ENCODE measurements at places on chromosomes 1 and 21.
A peak's percentile ranks its signal among the peaks of the same experiment; 100 is the strongest.

DNA sequence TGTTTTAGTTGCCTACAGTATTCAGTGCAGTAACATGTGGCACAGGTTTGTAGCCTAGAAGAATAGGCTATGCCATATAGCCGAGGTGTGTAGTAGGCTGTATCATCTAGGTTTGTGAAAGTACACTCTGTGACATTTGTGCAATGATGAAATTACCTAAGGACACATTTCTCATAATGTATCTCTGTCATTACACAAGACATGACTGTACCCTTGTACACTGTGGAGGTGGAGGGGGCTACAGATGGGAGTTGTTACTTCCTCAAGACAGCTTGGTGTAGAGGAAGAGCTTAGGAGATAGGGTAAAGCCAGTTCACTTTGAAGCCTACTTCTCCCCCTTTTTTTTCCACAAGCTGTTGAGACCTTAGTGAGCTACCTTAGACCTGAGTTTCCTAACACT, 59.7 kb upstream of the RAVER2 start:
- DNase-seq = no peak

- no peak for DNase-seq
These were observed 106.9 kb upstream of the PTGFR start for GRCh38 chr1:78383923-78384322.

- DNase-seq = no peak
These were observed 24.3 kb upstream of the ENO1 start for GRCh38 chr1:8902765-8903164.

DNA sequence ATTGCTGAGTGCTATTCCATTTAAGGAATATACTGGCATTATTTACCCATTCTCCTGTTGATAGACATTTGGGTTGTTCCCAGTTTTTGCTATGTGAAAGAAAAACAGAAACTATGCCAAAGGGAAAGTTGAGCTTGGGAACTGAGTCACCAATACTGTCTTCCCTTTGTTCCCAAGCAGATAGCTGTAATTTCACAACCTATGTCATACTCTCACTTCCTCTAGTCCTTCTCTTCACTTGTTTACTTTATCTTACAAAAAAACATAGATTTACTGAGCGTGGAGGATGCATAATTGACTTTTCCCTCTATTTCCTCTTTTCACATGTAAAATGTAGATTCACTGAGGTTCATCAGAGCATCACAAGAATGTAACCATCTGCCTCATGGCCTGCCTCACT, 32.4 kb upstream of the PGBD5 start:
- DNase-seq = no peak

DNA sequence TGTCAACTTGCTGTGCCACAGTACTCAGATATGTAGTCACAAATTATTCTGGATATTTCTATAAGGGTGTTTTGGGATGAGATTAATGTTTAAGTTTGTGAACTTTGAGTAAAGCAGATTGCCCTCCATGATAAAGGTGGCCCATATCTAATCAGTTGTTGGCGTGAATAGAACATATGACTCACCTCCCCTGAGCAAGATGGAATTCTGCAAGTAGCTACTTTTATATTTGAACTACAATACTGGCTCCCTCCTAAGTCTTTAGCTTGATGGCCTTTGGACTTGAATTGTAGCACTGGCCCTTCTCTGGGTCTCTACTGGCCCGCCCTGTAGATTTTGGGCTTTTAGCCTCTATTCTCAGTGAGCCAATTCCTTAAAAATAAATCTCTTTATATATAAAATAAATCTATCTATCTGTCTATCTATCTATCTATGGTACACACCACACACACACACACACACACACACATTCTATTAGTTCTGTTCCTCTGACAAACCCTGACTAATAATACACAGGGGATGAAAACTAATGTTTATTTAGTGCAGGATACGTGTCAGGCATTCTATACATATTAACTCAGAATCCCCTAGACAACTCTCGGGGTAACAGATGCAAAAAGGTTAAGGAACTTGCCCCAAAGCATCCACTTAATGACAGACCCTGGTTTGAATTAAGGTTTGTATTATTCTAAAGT, 37.9 kb upstream of the PDC start:
- DNase-seq = no peak

DNA sequence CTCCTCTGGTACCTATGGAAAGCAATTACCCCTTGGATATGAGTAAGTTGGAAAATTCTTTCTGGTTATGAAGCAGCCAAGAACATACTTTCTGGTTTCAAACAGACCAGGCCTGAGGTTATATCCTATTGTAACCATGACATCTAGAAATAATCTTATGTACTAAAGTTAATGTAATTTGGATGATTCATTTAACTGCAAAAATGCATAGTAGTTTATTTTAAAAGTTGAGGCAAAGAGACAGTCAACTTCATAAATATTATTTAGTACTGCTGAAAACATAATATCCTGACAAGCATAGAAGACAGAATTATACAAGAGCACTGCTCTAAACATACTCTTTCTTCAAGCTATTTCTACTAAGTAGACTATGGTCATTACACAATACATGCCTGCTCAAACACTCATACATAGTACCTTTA, 25.5 kb downstream of the ODF2L start:
- no peak for DNase-seq

- no peak for DNase-seq
These were observed 13.8 kb upstream of the STX12 start for GRCh38 chr1:27759236-27759635.

DNA sequence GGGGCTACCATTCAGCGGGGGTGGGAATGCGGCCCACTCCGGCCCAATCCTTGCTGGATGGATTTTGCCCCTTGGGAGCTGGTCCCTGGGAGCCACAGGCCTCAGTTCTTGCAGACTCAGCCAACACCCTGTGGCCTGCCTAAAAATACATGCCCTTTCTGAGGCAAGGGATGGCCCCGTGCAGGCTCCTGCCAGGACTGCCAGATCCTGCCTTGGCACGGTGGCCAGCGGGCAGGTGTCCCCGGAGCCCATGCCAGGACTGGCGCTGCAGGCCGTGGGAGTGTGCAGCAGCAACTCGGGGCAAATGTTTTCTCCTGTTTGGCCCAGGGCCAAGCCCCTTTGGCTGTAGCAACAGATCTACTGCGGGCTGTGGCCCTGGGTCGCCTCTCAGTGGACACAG, 1.6 kb upstream of the PANK4 start:
- no peak for DNase-seq

- no peak for DNase-seq
These were observed 52.6 kb upstream of the TRAPPC10 start for GRCh38 chr21:43959231-43960116.

DNA sequence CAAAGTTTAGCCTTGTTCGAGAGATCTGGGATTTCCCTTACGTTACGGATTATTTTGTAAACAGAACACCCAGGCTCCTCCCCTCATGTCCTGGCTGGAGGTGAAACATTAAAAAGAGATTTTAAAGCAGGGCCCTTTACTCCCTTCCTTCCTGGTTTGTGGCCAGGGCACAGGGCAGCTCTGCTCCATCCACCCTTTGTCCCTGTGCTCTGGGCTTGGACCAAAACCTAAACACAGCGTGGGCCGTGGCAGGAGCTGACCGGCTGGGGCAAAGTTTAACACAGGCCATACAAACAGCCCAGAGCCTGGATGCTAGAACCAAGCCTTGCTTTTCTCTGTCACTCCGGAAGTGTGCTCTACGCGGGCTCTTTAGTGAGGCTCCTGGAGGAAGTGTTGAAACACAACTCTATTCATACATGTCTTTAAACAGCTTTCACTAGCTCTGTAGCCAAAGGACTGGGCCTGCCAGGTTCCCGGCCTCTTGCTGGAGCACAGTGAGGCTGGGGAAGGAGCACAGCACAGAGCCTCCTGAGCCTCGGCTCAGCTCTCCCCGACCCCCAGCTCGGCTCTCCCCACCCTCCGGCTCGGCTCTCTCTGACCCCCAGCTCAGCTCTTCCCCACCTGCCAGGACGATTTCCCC, 84.7 kb downstream of the PDE9A start:
- peak; percentile 49 for DNase-seq

DNA sequence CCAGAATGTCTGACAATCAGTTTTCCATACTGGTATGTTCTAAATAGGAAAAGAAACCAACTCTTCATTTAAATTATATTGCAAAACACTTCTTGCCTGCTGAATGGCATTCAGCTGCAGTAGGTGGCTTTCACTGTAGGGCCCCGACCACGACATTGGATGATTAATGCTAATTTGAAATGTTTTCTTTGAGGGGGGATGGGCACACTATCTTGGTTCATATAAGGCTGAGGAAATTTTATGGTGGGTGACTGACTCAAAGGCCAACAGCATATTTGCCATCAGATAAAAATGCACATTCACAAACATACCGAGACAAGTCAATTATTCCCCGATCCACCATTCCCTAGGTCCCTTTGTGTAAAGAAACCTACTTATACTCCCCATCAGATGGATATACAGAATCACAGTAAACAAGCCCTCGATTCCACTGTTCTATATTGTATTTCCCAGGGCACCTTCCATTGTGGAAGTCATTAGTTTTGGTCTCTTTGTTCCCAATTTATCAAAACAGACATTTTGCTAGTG, 464.2 kb upstream of the DAB1 start:
- no peak for DNase-seq

DNA sequence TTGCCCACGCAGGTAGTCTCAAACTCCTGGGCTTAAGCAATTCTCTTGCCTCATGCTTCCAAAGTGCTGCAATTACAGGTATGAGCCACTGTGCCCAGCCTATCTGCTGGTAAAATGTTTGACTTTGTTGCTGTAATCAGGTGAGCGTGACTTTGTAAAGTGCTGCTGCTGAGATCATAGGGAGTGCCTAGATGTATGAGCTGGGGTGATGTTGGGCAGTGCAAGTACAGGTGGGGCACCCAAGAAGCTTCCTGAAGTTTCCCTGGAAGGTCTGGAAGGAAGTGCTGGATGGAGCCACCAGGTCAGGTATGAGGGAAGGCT, 43.1 kb downstream of the KIF21B start:
- DNase-seq = no peak

- DNase-seq = no peak
These were observed 22.5 kb upstream of the KHDRBS1 start for GRCh38 chr1:31991182-31991581.

- DNase-seq = no peak
These were observed 24.6 kb downstream of the KCNC4 start for GRCh38 chr1:110234691-110235090.

- DNase-seq = no peak
These were observed 102.0 kb upstream of the TRABD2B start for GRCh38 chr1:48099072-48099773.

GRCh38 chr1:184568148-184568547, 181.3 kb downstream of the C1orf21 start:
- no peak for DNase-seq

DNA sequence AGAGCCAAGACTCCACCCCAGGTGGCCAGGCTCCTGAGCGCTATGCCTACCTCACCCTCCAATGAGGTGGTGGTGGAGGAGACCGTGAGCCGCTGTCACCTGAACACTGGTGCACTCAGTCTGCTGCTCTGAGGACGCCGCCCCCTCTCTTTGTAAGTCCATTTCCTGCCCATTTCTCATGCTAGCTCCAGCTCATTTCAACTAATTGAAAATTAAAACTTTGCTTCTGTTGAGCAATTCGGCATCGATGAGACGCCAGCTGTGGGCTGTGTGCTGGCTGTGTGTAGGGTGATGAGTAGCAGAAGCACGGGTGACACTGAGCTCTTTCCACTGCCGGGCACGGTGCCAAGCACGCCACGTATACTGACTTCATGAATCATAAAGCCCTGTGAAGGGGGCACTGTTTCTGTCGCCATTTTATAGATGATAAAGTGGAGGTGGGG, 11.2 kb downstream of the TNFRSF1B start:
- DNase-seq = no peak

DNA sequence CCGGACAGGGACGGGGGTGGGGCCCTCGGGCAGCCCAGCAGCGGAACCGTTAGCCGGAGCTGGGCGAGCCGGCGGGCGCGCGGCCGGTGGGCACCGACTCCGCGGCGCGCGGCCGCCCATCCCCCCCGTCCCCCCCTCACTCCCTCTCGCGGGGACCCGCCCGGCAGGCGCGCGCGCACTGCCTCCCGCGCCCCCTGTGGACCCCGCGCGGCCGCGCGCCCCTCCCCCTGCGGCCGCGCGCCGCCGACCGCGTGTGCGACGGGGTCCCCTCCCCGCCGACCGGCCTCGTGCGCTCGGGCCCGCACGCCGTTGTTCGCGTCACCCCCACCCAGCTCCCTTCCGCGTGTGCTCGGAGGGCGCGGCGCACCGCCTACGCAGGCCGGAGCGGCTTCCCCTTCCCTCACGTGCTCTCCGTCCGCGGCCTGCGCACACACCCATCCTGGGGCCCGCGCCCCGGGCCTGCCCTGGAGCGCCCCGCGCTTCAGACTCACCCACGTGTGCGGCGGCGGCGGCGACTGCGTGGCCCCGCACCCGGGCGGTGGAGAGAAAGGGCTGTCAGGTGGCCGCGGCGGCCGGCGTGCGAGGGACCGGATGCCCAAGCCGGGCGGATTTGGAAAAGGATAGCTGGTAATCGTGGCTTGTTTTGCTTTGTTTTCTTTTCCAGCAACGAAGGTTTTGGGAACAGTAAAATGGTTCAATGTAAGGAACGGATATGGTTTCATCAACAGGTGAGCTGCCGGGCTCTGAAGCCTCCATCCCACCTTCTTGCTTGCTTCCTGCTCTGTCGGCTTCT, 717 bp downstream of the YBX1 start:
- DNase-seq = peak; percentile 77

DNA sequence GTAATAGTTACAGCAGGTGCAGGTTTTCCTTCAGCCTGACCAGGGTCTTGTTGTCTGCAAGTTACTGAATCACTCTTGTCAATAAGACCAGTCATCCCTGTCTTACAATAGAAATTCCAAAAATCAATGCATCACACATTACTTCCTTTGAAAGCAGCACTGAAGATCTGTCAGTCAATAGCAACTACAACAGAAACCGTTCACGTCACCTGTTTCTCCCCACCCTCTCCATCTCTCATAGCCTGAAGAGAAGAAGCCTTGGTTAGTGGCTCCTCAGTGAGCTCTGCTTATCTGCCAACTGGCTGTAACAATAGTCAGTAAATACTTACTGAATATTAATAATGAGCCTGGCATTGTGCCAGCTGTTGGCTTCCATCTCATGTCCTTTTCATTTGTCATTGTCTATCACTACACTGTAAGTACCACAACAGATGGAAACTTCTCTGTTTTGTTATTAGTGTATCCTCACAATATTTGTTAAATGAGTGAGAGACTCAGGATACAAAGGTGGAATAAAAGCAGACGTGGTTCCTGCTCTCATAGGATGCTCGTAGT, 195.2 kb downstream of the S1PR1 start:
- DNase-seq = no peak

- DNase-seq = no peak
These were observed 64.9 kb downstream of the ARHGEF16 start for GRCh38 chr1:3519301-3519885.
